ENCODE measurements at places on chromosomes 4 and X.
A peak's percentile ranks its signal among the peaks of the same experiment; 100 is the strongest.

DNA sequence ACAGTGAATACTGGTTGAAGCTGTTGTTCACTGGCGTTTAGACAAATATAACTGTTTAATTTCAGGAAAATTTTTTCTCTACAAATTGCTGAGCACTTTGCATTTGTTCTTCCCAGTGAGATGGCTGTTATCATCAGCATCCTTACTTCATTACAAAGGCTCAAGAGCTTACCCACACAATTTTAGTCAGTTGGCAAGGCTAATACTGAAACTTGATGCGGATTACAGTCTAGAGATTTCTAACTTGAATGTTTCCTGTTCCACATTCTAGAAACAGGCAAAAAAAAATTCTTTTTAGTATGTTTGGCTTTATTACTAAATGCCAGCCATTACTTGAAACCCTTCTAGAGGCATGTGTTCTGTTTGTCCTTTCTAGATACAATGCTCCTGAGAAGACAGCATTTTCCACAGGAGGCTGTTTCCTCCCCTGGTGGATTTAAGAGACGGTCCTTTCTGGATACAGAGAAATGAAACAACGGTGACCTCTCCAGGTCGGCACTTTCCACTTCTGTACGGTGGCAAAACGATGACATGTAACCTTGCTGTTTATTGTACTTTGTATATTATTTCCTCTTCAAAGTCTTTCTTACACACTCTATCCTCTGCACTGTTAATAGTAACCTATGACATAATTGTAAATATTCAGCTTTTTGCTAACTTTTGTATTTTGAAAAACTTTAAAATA, 80.9 kb downstream of the RFC1 start:
- DNase-seq: no peak

GRCh38 chr4:138724530-138724929, 291.1 kb upstream of the NOCT start:
- no peak for DNase-seq

GRCh38 chr4:67151376-67152343, 393.6 kb downstream of the CENPC start:
- DNase-seq: no peak

DNA sequence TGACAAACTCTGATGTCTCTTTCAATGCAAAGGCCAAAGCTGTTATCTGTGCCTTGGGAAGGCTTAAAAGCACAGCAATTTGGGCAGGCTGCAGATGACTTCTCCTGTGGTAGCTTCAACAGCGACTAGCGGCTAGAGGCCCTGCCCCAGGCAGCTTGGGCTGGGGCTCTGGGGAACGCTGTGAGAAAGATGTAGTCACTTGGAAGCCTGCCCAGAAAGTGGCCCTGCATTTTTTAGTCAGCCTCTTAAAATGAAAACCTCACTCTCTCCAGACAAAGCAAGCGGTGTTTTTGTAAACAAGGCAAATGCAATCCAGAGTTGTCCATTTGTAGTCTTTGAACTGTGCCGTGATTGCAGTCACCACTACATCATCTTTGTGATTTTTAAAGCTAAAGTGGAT, 27.5 kb downstream of the PCYT1B start:
- DNase-seq: peak; percentile 7

GRCh38 chr4:185838514-185839193, 26.7 kb upstream of the SORBS2 start:
- DNase-seq: no peak

GRCh38 chr4:11072999-11073398, 355.7 kb downstream of the HS3ST1 start:
- DNase-seq: no peak

- no peak for DNase-seq
Observed at GRCh38 chrX:53305996-53306937, 24.9 kb upstream of the IQSEC2 start.

GRCh38 chr4:104973708-104974107, 173.0 kb upstream of the TET2 start:
- DNase-seq: no peak

DNA sequence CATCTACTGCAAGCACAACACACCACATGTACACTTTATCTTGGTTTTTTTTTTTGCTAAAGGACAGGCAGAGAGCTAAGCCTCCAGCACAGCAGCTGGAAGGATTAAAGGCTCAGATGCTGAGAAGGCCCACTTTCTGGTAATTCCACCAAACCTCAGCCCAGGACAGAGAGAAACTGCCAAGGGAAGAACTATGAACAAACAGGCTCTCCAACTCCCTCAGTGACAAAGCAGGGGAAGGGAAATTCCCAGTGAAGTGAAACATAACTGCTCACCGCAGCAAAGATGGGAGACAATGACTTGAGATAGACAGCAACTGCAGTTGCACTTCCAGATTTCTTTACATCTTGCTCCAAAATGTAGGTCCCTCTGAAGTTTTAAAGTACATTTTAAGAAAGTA, 4.8 kb downstream of the PROM1 start:
- DNase-seq: no peak

DNA sequence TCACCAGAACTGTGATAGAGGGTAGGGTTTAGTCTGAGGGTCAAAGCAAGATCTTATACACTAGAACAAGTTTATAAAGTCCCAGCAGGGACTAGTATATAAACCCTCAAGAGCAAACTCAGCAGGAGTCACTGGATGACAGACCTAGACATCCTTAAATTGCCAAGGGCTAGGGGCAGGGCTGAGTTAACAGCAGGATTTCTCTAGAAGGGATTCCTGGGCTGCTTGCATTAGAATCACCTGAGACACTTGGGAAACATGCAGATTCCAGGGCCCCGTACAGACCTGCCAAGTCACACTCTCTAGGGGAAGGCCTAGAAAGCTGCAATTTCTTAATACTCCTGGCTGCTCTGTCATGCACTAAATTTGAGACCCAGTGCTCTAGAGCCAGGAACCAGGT, 6.6 kb upstream of the GPR50 start:
- DNase-seq: no peak

GRCh38 chrX:118764122-118764521, 36.7 kb downstream of the IL13RA1 start:
- no peak for DNase-seq

DNA sequence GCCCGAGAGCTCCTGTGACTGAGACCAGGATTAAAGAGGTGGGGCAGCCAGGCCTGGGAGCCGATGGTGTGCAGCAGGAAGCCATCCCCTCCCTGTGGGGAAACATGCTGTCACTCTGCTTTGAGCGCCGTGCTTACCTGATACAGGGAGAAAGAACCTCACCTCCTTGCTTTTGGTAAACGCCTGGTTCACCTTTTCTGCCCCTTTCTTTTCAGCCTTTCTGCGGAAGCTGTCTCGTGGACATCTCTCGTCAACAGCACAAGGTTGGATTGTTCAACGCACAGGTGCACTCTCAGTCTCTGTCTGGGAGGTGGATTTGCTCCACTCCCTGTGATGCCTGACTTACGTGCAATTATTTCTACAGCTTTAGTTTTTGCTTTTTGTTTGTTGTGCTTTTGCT, 12.0 kb downstream of the ZFYVE28 start:
- DNase-seq: no peak

- DNase-seq: no peak
Observed at GRCh38 chr4:79653871-79654270, 245.8 kb upstream of the GK2 start.

- DNase-seq: no peak
Observed at GRCh38 chr4:120839974-120840751, 82.4 kb downstream of the PRDM5 start.

GRCh38 chr4:189036906-189037305, 897.7 kb downstream of the TRIML1 start:
- DNase-seq: no peak

- DNase-seq: no peak
Observed at GRCh38 chr4:187235456-187236170, 512.0 kb upstream of the FAT1 start.

DNA sequence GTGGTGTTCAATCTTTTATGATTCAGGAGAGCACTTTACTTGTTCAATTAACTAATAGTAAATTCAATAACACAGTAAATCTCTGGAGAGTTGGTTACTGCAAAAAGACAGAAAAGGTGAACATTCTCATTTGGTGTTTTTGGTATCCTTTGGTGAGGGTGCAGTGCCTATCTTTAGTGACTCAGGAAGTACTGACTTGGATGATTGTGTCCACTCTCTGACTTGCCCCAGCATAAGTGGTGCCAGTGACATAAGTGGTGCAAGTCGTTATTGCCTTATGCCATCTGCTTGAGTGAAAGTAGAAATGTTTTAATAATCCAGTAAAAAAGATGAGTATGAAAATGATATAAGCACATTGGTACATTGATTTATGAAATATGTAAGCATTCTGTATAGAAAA, 27.0 kb downstream of the GUCY1B1 start:
- no peak for DNase-seq

DNA sequence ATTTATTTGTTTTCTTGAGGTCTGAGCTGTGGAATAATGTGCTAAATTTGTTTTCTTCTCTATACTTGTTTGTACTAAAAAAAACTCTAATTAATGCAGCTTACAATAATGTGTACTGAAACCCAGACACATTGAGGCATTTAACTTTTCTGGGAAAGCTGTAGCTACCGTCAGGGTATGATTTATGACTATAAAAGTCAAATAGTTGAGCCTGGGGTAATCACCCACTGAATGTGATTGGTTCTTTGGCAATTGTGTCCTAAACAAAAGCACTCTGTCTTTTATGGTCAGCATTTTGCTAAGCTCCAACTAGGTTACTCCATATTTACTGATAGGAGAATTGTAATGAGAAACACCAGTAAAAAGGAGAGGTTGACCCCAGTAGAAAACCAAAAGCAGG, 65.9 kb upstream of the CBLL2 start:
- no peak for DNase-seq

DNA sequence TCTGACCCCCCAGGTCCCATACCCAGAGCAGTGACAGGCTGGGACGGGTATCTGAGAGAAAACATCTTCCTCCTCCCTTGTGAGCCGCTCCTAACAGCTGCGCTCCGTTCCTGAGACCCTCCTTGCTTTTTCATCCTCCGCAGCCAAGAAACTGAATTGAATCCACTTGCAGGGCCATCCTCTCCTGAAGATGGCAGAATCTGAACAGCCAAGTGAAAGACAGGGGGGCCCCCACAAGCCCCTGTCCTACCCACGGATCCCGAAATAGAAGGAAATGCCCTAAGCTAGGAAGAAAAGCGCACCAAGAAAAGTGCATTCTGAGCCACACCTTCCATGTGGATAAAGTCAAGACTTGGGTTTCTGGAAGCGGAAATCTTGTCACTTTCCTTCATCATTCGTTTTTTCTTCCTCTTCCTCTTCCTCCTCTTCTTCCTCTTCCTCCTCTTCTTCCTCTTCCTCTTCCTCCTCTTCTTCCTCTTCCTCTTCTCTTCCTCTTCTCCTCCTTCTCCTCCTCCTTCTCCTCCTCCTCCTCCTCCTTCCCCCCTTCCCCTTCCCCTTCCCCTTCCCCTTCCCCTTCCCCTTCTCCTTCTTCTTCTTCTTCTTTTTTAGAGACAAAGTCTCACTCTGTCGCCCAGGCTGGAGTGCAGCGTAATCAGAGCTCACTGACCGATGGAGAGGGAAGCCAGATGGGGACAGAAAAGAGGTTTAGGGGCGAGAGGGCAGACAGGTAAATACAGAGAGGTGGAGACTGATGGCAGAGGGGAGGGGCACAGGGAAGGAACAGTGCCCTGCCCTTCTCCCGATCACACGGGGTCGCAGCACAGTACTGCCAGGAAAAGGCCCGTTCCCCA, 86.0 kb upstream of the WWC2 start:
- DNase-seq: no peak

GRCh38 chrX:112664924-112665323, 14.8 kb downstream of the LHFPL1 start:
- no peak for DNase-seq

- no peak for DNase-seq
Observed at GRCh38 chr4:12139296-12139695, 710.6 kb upstream of the HS3ST1 start.

GRCh38 chrX:22110729-22111494, 78.8 kb downstream of the PHEX start:
- DNase-seq: no peak

- DNase-seq: no peak
Observed at GRCh38 chr4:176999935-177000543, 207.3 kb upstream of the VEGFC start.

GRCh38 chr4:58669783-58670182, 1559.6 kb upstream of the IGFBP7 start:
- no peak for DNase-seq

DNA sequence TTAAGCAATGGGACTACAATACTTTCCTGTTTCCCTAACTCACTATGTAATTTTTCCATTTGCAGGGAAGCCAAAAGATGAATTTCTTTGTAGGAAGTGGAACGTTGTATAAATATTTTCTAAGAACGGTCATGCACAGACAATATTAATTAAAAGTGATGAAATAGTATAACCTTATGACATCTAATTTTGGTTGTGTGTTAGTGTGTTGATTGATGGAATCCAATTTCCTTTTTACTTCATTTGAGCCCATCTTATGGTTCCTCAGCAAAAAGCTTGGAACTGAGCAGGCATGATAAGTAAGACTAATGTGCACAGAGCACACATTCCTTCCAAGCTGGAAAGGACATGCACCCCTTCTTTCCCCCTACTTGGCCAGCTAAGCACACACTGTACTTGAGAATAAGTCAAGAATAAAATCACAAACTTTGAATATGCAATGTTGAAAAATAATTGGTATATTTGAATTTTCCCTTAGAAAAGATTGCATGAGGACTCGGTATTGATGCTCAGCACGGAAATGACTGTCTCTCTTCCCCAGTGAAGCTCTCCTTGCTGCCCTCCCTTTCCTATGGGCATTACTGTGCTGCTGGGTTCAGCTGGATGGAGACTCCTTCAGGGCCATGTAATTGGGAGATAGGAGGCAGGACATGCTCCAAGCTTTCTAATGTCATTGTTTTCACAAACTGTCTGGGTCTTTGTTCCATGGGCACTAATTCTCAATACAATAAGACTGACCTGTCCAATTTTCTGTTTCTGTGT, 19.2 kb upstream of the PDLIM3 start:
- DNase-seq: no peak

- no peak for DNase-seq
Observed at GRCh38 chr4:14138106-14138505, 510.6 kb upstream of the BOD1L1 start.

- no peak for DNase-seq
Observed at GRCh38 chr4:119184128-119184527, 28.4 kb upstream of the USP53 start.

DNA sequence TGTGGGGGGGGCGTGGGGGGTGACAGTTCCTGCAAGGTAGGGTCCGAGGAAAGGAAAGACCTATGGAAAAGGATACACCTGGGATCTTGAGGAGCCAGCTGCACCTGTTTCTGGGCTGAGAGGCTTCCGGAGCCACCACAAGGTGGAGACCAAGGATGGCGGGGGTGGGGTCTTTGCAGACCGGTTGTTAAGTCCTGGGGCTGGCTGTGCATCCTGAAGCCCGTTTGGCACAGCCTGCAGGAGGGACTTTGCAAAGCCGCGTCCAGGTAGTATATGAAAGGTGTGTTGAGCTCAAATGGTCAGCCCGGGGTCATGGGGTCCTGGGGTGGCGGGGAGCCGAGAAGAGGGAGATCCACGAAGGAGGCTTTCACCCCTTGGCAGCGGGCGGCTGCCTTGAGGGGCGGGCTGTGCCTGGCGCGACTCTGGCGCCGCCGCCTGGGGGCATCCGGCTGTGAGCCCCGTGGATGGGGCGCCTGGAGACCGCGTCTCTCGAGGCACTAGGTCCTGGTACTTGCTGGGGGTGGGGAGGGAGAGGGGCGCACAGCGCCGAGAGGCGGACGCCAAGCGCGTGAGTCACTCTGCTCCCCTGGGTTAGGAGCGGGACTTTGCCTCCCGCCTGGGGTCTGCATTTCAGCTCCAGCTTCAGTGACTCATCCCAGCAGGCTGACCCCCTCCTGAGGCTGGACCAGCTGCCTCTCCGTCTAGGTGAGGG, 58.2 kb upstream of the DYNLT3 start:
- DNase-seq: peak; percentile 9

GRCh38 chr4:170672381-170672965, 582.7 kb upstream of the AADAT start:
- no peak for DNase-seq

All from RPMI8226 (cell line).